ENCODE measurements at places on chromosomes 16 and 17.

DNA sequence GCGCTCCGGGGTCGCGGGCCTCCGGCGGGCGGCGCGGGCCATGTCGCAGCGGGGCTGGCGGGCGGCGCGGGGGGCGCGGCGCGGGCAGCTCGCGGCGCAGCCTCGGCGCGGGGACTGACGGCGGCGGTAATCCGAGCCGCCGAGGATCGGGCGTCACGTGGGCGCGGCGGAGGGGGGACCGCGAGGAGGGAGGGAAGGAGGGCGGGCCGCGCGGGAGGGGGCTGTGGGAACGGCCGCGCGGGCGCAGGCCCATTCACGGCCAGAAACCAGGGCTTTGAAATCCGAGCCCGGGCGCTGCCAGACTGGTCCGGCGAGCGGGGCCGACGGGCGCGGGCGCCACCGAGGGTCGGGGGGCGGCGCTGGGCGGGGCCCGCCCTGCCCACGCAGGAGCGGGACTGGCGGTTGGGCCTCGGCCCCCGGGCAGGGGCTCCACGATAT is at the start of gene MTSS2:
TSS of gene MTSS2 (minus strand) at position 116 of the 438 bp plus-strand sequence. CDS start 262 bp downstream, outside the sequence.
- no peak for DNase-seq

DNA sequence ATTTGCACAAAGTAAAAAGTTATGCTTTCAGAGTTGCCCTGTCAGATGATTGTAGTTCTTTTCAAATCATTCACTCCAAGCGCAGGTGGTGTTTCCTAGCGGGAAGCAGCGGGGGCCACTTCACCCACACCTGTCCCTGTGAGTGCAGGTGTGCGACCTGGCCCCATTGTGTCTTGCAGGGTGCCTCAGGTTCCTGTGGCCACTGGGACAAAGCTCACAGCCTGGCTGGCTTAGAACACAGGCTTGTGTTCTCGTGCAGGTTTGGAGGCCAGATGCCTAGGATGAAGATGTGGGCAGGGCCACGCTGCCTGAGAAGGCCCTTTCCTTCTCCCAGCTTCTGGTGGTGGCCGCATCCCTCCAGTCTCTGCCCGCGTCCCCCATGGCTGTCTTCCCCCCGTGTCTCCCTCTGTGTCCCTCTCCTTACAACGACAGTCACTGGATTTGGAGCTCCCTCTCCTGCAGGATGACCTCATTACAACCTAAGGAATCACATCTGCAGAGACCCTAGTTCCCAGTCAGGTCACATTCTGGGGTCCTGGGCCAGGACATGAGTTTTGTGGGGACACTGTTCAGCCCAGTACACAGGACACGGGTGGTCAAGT is 90.5 kb downstream of the NPIPB11 start:
- DNase-seq = no peak

DNA sequence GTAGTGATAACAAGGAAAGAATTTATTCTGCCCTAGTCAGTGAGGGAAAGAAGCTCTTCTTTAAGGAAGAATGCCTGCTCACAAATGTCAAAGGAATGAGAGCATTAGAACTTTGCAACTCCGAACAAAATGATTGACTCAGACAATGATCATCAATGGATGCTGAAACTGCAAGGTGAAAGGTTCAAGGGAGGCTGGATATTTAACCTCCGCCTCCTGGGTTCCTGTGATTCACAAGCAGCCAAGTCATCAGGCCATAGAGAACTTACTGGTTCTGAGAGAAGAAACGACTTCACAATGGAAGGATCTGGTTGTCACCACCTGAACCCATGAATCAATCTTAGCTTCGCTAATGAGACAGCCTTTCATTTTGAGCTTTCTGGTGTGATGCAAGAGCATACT is 16.0 kb upstream of the SCNN1B start:
- no peak for DNase-seq

GRCh38 chr17:60141111-60142018 is 8.4 kb upstream of the CA4 start:
- no peak for DNase-seq

- no peak for DNase-seq
These were observed 254.0 kb downstream of the KATNIP start for GRCh38 chr16:27803775-27804549.

DNA sequence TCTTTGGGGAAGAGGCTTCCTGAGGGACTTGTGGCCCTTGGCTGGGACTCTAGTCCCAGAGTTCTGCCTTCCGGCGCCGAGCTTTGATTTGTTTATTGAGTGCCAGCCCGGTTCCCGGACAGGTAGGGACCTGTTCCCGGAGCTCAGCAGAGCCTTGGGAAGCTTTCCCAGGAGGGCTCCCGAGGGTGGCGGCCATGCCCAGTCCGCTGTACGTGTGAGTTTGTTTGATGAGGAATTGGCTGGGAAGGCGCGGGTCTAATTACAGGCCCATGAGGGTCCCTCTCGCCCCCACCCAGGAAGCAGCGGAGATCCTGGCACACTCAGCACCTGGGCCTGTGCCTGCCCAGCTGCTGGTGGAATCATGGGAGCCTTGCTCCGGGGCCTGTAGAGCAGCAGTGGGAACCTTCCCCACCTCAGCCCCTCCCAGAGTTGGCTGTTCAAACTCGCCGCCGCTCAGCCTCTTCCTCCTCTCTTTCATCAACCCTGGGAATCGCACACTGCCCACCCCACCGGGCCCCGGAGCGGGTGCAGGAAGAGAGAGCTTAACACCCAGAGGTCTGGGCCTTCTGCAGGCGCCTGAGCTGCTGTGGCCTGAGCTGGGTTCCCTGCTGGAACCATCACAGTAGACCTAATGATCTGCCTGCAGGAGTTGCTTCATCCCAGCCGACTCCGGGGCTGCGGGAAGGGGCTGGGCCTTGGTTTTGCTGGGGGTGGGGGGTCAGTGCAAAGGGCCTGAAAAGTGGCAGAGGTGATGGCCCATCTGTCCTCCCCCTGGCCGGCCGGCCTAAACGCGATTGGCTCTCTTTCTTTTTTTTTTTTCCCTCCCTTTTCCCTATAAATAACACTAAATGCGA is 313.7 kb downstream of the SEC14L1 start:
- no peak for DNase-seq

- DNase-seq = no peak
These were observed 2.9 kb downstream of the MRPL27 start for GRCh38 chr17:50370052-50370451.

DNA sequence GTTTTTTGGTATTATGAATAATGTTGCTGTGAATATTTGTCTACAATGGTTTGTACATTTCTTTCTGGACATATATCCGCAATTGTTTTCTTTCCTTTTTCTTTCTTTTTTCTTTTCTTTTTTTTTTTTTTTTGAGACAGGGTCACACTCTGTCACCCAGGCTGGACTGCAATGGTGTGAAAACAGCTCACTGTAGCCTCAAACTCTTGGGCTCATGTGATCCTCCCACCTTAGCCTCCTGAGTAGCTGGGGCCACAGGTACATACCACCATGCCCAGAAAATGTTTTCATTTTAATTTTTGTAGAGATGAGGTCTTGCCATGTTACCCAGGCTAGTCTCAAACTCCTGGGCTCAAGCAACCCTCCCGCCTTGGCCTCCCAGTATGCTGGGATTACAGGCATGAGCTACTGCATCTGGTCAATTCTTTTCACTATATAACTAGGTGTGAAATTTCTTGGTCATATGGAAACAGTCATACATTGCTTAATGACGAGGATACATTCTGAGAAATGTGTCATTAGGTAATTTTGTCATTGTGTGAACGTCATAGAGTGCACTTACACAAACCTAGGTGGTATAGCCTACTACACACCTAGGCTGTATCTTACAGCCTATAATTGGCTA is 15.2 kb downstream of the IL21R start:
- DNase-seq = no peak

DNA sequence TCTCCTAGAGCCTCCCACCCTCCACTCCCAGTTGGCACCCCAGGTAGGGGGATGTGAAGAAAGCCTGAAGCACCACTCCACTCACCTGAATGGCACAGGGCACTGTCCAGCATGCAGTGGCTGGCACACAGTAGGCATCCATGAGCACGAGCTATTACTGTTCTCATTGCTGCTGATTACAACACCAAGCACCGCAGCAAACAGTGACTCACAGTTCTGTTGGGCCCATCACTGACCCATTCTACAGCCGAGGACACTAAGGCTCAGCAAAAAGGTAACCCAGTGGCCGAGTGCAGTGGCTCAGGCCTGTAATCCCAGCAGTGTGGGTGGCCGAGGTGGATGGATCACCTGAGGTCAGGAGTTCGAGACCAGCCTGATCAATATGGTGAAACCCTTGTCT is 2.7 kb downstream of the ZSCAN10 start:
- no peak for DNase-seq

DNA sequence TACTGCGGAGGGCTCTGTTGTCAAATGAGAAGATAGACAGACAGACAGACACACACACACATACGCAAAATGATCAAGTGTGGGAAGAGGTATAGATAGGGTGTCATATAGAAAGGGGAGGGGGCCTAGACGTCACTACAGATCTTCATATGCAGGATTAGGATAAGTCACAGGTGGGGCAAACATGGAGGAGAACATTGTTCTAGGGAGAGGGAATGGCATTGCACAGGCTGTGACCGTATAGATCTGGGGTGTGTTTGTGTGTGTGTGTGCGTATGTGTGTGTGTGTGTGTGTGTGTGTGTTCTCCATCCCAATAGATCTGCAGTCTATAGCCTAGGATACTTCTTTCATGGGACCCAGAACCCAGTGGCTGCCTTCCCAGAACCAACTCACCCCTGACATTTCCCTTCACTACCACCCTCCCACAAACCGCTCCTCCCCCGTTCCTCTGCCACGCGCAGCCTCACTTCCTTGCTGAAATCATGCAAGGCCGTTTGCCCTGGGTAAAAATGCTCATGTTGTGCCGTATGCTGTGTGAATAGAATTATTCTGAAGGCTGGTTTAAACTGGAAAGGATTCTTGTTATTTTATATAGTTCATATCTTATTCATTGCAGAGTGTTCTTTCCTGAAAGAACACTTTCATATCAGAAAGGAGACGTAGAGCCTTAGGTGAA is 50.5 kb upstream of the CCL1 start:
- DNase-seq = no peak

DNA sequence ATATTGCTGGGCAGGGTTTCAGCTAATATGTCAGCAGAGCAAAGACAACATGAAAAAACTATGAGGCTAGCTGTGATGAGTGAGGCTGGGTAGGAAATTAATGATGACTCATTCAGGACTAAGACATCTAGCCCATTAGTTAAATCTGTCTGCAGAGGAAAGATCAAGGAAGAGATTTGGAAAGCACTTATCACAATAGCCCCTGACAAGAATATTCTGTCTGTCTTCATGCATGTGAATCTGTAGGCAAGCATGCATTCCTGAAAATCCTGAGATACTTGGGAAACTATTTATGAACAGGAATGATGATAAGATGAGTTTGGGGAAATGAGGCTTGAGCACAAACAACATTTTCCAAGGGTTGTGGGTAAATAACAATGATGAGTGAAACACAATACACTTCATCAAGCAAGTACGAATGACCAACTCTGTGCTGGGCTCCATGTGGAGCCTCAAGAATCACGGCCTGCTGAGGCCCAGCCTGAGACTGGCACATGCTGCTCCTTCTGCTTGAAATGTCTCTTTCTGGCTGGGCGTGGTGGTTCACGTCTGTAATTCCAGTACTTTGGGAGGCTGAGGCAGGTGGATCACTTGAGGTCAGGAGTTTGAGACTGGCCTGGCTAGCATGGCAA is 96.5 kb upstream of the ASIC2 start:
- no peak for DNase-seq

DNA sequence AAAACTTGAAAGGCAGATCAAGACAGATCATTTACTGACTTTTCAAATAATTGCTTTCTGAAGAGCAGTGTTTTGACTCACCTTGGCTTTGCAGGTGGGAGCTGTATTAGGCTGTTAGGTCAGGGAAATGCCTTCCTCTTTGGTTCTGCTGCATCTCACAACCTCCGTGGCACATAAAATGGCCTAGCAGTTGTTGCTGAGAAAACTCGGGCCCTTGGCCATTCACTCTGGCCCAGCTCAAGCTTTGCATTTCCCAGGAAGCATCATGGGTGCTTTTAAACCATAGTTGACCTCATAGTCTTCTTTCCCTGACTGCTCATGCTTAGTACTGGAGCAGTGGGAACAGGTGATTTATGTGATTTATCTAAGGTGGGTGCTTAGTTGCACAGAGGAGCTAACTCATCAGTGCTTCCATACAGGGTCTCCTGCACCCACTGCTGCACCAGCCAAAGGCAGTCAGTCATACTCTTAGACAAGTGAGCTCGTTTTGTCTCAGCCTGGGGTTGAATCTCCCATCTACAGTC is 83.6 kb downstream of the KSR1 start:
- no peak for DNase-seq

DNA sequence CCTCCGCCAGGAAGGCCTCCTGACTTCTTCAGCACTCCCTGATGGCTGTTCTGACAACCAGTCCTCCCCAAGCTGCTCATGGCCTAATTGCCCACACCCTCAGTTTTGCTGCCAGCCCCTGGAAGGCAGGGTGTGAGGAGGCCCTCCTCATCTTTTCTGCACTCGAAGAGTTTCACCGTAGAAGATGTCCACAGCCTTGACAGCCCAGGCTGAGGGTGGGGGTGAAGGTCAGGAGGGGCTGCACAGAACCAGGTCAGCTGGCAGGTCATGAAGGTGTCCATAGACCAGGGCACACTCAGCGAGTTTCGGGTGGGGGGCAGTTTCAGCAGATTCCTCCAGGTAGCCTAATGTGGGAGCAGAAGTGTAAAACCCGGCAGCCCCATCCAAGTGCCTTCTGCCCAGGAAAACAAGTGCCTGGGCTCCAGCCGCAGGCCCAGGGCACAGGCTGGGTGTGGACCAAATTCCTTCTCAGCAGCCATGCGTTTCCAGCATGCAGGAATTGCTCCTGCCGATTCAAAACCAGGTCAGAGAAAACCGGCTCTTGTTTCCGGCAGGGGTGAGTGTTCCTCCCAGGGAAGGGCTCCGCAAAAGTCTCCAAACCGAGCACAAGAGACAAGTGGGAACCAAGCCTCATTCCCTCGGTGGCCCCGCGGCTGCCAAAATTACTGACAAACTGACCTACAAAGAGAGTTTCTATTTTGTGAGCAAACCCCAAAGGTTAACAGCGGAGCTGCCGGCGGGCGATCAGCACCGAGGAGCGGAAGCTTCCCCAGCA is 228.8 kb downstream of the C16orf78 start:
- no peak for DNase-seq

GRCh38 chr17:75818326-75818885 is 25.8 kb downstream of the UNC13D start:
- no peak for DNase-seq

DNA sequence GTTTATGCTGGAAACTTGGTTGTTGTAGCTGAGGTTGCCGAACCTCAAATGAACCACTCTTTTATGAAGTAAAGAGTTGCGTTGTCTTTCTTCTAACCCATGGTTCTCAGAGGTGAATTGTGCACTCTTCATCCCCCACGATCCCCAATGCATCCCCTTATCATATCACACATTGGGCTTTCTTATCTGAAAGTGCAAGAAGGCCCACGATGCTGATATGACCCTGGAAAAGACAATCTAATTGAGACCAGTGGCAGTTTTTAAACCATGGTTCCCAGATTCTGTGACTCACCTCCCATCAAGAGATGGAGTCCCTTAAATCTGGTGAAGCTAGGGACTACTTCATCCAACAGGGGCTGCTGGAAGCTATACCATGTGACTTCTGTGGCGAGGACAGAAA is 156.3 kb upstream of the IRX3 start:
- DNase-seq = no peak
